LNCaP clone FGC (cell line): ENCODE measurements at places on chromosomes 1 and 21.
A peak's percentile ranks its signal among the peaks of the same experiment; 100 is the strongest.

DNA sequence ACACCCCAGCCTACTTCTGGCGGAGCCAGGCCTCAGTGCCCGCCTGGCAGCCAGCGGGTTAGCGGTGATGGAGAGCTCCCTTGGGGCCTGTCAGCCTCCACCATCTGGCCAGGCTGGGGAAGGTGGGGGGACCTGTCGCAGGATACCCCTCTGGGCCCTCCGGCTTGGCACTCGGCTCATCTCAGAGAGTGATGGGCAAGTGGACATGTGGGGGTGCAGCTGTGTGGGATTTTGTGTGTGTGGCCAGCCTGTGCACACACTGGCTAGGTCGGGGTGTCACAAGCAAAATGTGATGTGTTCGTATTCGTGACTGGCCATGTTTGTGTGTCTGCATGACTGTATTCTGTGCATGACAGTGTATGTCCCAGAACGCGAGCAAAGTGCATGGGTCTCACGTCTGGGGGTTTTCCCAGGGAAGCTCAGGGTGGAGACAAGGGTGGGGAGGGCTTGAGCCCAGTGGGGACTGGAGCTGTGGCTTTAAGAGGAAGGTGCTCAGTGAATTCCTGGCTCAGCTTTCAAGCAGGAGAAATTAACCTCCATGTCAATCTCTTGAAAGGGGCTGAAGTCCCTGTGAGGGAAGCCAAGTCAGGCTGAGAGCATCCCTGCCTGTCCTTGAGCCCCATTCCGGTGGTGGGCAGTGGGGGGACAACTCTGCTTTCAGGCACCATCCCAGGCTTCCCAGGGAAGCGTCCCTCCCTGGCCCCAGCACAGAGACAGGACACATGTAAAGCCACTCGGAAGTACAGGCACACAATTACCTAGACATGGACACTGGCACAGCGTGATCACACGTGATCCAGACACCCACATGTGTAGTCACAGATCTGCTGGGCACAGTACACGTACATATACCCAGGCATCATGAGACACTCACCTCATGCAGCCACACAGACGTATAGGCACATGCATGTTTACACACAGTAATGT is 21.1 kb upstream of the ADGRB2 start:
- no peak for DNase-seq

- peak; percentile 22 for DNase-seq
These were observed 1.3 kb downstream of the HES3 start for GRCh38 chr1:6245086-6245868.

DNA sequence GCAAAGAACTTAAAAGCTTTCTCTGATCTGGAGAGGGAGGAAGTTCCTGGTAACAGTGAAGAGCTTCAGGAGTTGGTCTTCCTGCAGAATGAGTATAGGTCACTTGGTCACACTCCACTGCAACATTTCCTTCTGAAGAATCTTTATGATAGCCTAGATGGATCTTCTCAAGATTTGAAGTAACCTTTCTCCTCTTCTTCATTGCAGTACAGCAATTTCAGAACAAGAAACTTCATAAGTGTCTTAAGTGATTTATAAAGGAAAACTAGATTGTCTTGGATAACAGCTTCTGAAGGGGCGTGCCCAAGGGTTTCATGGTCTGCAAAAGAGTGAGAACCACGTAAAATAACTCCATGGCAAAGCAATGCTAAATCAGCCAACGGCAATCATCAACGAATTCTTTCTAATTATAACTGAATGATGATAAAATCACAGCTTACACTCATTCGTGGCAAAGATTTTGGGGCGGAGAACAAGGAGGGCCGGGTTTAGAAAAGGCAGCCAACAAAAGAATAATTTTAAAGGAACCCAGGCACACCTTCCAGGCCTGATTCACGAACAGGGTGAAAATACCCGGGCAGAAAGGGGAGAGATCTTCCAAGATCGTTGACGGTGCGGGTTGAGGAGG is 53.9 kb upstream of the ASPM start:
- no peak for DNase-seq

- no peak for DNase-seq
These were observed 22.4 kb downstream of the VPS45 start for GRCh38 chr1:150089846-150090520.

- DNase-seq, result no peak
These were observed 65.6 kb downstream of the RGL1 start for GRCh38 chr1:183870351-183871077.

- DNase-seq, result no peak
These were observed 1.9 kb downstream of the KRTAP10-4 start for GRCh38 chr21:44575307-44576024.
